ENCODE measurements at places on chromosomes 2 and 18.

- DNase-seq: no peak
Measured at GRCh38 chr18:21257386-21257785, 15.4 kb downstream of the GREB1L start.

GRCh38 chr18:32730620-32731091, 42.2 kb downstream of the KLHL14 start:
- no peak for DNase-seq

DNA sequence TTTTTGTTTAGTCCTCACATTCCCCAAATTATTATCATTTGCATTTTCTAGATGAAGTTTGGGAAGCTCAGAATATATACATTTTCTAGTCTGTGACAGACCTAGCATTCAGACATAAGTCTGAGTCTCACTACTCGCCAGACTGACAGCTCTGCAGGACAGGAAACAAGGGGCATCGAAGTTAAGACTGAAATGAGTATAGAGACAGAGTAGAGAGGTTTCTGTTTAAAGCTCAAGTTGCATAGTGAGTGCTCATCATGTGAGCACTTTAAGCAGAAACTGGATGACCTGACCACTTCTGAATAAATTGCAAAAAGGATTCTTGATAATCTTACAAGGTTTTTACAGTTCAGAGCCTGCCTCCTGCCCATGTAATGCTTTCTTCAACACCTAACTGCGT, 1.1 kb downstream of the HADHB start:
- DNase-seq: no peak

GRCh38 chr18:48735681-48736255, 196.9 kb downstream of the CTIF start:
- DNase-seq: no peak

GRCh38 chr2:236874866-236875481, 210.7 kb upstream of the COPS8 start:
- DNase-seq: no peak

- DNase-seq: no peak
Measured at GRCh38 chr2:164514491-164514890, 106.8 kb downstream of the GRB14 start.

DNA sequence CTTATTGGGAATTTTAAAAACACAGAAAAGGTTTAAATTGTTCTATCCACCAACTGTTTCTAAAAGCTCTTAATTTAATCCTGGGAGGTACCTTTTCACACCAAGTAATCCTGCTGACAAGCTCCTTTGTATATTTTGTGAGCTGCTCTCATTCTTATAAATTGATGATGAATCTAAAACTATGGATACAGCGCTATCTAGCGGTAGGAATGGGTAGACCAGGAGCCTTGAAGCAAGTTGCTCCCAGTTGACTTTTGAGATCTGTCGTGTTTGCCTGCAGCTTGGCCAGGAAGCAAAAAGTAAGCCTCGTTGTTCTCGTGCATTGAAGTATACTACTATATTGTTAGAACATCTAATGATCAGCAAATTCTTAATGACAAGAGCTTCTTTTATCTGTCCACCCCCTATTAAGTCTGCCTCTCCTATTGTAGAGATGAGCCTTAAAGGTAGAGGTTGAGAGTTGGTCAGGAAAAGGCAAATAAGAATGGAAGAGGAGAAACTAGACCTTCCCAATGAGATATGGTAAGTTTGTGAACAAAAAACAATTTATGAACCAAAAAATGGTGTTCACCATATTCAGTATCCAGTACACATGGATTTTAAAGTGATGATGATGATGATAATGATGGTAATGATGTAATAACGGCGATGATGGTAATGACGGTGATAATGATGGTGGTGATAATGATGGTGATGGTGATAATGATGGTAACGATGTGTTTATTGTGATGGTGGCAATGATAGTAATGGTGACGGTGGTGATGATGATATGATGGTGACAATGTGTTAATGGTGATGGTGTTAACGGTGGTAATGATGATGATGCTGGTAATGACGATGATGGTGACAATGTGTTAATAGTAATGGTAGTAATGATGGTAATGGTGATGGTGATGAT, 212.1 kb upstream of the NCKAP5 start:
- no peak for DNase-seq

GRCh38 chr2:218887079-218887478, 6.4 kb downstream of the WNT10A start:
- no peak for DNase-seq

DNA sequence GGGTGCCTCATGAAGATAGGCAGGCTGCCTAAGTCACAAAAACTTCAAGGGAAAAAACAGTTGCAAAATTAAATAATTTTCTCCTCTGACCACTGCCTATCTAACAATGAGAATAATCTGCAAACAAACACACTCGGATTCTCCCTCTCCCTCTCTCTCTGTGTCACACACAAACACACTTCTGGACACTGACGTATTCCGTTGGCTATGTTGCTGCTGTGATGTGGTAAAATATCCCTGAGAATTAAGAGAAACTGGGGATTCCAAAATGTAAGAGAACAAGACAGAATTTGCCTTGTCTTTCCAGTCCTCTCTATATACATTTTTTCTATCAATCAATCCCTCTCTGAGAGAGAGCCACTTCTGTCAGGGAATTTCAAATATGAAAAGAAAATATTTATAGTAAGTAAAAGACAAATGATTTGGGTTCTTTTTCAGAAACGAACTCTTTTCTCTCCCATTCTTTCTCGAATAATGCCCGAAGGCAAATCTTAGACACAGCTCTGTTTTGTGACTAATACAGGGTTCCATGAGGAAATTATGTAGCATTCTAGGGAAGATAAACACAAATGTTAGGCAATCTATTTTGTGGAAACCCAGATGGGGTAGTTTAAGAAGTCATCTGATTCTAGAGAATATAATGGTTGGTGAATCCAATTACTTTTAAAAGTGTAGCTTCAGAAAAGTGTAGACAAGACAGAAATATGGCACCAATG, 310.3 kb upstream of the CYP26B1 start:
- DNase-seq: no peak

DNA sequence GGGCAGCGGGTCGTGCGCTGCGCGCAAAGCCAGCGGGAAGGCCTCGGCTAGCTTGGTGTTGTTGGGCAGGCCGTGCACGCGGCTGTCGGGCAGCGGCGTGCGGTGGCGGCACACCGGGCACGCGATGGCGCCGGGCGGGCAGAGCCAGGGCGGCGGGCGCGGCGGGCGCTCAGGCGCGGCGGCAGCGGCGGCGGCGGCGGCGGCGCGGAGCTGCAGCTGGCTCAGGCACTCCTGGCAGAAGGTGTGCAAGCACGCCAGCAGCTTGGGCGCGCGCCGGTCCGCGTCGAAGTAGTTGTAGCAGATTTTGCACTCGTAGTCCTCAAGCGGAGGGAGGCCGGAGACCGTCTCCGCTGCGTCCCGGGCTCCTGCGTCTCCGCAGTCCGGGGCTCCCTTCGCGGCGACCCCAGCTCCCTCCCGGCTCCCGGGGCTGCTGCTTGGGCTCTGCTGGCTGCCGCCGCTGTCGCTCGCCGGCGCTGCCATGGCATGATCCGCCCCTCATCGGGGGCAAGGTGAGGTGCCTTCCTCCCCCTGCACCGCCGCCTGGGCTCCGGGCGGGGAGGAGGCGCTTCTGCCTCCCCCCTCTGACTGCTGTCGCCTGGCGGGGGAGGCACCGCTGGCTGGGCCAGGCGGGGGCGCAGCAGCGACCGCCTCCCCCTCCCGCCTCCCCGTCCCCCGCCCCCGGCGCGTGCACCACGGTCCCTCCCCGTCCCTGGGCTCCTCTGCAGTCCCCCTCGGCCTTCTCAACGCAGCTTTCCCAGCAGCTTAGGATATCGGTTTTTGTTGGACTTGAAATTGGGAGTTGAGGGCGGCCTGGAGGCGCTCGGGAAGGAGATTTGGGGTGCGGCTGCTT, 21.0 kb upstream of the PAX3 start:
- no peak for DNase-seq

DNA sequence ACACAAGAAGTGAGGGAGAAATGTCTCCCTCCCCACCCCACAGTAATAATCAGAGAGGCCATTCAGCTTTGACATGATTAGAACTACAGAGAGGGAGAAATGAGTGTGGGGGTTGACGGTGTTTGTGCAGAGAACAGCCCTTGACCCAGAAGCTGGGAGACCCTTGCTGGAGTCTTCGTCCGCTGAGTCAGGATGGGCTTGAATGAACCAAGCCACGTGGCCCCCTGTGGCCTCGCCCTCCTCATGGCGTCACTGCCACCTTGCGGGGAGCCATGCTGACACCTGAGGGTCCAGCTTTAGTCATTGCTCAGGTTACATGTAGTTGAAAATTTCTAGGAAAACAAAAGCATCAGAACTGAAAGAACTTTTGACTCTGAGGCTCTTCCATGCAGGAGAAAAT, 101.2 kb downstream of the DGKD start:
- DNase-seq: no peak

DNA sequence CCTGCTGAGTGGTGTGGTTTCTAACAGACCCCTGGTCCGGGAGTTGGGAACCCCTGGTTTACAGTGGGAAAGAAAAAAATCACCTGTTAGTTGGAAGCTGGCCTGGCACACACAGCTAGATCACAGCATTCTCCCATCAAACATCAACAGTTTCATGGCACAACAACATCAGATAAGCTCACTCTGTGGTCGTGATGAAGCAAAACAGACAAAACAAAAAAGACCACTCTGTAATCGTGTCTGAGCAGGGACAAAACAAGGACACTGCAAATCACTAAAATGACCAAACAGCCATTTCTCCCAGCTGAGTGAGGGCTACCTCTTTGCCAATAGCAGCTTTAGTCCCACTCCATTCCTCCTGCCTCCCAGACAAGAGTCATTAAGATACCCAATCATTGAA, 9.0 kb upstream of the IMPACT start:
- DNase-seq: no peak

- DNase-seq: no peak
Measured at GRCh38 chr2:127637236-127637630, 8.7 kb upstream of the GPR17 start.

GRCh38 chr18:63237881-63238692, 81.5 kb downstream of the BCL2 start:
- DNase-seq: no peak

GRCh38 chr18:35117951-35118411, 76.8 kb downstream of the MAPRE2 start:
- no peak for DNase-seq

DNA sequence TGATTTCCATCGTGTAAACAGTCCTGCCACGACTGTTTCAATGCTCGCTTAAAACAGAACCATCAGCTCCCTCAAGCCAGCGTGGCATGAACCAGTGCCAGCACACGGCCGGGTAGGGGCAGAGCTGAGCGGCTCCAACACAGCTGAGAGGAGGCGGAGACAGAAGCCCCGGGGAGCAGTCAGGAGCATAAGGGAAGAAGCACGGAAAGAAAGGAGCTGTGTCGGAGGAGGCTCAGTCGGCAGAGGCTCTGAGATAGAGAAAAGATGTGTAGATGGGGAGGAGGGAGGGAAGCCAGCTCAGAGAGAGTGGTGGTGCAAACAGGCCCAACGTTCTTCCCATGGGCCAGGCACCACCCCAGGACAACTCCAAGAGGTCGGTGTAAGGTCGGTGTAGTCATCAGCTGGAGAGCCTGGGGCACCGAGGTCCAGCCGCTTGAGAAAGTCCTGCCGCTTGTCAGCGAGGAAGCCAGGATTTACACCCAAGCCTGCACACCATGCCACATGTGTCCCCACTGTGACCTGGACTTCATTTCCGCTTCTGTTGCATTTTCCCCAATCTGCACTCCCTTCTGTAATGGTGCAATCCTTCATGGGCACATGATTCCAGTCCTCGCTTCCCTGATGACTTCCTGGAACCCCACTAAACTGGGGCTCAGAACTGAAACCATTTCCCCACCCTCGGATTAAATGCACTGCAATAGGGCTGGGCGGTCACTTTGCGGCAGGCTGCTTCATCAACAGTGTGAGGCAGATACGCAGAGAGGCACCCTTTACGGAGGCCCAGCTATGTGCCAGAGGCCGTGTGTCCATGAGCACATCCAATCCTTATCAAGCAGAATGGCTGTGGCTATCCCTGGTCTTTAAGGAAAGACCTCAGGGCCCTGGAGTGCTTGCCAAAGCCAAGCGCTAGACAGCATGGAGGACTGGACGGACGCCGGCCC, 43.5 kb downstream of the CYP27C1 start:
- DNase-seq: no peak

DNA sequence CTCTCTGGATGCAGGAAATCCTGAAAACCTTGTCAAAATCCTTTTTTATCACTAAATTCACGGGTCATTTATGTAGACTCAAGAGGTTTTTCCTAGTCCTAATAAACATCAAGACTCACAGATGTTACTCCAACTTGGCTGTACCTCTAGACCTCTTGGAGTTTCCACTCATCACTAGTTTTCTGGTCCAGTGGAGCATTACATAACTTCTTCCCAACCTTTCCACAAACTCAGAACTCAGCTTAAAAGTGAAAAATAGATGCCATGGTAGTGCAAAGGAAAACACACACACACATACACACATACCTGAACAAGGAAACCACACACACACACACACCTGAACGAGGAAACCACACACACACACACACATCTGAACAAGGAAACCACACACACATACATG, 807.2 kb downstream of the LRP1B start:
- DNase-seq: no peak
